ENCODE measurements at places on chromosomes 16 and 17. TPM values are rescaled to one million over a fixed set of nuclear protein-coding genes. Genes with fewer than 3 reads are reported as not detected.

The NXN gene
- 52.5 TPM for total RNA-seq

GRCh38 chr16:24918641-24919040, 72.9 kb downstream of the SLC5A11 start:
- peaks cover 50% of the 10 kb centered on the region for H3K36me3 ChIP-seq
- DNase-seq, result no peak
- H3K4me1 ChIP-seq, result no peaks in the 10 kb centered on the region
- no peak overlapping the region for H3K4me3 ChIP-seq
- H3K27me3 ChIP-seq, result no peaks in the 10 kb centered on the region

DNA sequence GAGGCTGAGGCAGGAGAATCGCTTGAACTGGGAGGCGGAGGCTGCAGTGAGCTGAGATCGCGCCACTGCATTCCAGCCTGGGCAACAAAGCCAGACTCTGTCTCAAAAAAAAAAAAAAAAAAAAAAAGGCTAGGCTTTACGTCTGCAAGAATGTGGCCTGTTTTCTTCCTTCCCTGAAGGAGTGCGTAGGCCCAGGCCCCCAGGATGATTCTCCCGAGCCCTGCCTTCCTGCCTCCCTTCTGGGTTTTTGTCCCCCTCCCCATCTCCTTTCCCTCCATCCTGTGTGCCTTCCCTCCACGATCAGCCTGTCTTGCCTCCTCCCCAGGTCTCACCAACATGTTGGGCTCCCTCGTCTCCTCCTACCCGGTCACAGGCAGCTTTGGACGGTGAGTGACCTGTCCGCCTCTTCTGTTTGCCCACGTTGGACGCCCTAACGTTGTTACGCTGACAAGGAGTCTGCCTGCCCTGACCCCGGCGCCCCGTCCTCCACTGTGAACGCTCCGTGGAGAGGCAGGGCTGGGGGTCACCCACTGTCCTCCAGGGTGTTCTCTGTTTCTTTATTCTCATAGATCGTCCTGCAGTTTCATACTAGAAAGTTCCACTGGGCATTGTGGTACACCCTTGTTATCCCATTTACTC, 15.7 kb upstream of the RNF213 start:
- no peaks in the 10 kb centered on the region for H3K4me1 ChIP-seq
- no peak overlapping the region for H3K4me3 ChIP-seq
- H3K27me3 ChIP-seq, result no peaks in the 10 kb centered on the region
- H3K36me3 ChIP-seq, result peaks cover 53% of the 10 kb centered on the region

DNA sequence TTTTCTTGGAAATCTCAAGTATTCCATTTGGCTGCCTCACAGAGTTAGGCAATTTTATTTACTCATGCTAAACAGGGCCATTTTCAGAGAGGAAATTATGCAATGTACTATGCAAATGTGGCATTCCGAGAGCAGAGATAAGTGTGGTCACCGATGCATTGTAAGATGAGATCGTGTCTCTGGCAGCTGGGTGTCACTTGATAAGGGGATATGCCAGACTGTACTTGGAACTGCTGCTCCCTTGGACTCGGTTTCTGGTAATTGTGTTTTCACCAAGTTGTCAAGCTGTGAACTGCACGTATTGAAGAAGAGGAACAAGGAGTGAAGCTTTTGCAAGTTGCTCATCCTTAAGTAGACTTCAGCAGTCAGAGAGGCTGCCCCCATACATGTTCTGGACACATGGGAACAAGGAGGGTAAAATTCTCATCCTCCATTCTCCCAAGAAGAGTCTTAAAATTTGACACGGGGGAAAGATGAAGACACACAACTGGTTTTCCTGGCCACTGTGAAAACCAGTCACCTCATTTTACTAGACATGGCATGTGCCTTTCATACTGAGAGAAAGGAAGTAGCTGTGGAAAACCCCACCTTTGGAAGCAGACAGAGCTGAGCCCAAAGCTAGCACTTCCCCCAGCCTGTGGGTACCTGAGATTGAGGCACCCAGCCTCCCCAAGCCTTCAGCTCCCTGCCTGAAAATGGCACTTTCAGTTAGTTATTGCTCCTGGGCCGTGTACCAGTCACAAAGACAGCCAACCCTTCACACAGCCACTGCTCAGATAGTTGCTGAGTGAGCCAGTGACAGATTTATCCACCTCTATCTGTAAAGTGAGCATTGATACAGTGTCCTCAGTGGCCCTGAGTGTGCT, 150.7 kb downstream of the SOCS1 start:
- no peaks in the 10 kb centered on the region for H3K36me3 ChIP-seq
- H3K4me1 ChIP-seq, result peaks cover 65% of the 10 kb centered on the region
- DNase-seq, result peak; percentile 98
- H3K27me3 ChIP-seq, result no peaks in the 10 kb centered on the region

DNA sequence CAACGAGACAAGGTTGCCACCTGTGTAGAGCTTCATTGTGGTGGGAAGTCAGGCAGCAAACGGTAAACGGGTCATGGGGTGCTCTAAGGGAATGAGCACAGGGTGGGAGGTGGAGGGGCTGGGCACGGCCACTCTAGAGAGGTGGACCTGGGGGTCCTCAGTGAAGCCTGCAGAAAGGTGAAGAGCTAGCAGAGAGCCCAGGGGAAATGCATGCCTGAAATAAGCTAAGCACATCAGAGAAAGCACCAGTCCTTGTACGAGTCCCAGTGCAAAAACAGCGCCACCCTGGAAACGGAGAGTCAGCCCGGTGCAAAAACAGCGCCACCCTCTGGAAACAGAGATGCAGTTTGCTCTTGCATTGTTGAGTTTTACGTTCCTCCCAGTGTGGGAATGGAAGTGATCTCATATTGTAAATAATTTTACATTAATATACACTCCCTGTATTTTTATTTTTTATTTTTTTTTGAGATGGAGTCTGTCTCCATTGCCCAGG, 65.0 kb downstream of the TBC1D16 start:
- peaks cover 6% of the 10 kb centered on the region for H3K36me3 ChIP-seq
- no peaks in the 10 kb centered on the region for H3K27me3 ChIP-seq

DNA sequence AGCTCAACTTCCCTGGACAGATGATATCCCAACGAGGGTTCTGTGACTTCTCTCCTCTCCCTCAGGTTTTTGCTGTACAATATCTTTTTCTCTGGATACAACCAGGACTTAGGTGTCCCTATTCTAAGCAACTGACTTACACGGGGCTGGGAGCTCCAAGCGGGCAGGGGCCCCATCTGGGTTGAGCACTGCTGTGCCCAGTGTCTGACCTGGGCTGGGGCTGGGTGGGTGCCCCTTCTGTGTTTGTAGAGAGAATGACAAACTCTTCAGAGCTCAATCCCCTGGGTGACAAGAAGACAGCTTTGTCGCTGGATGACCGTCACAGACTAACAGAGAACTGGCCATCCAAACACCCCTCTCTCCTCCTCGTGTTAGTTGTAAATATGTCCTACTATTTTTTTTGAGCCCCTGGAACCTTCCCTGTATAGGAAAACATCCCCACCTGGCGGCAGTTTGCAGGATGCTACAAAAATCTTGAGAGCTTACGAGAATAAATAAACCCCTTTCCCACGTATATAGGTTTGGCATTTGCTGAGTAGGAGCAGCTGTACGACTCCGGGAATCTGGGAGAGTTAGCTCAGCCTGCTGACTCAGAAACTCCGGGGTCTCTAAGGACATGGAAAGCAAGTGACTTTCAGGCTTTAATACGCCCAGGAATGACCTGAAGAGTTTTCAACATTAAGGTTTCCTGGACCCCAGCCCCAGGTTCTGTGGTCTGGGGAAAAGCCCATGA, 23.7 kb upstream of the RCVRN start:
- H3K27ac ChIP-seq, result peak overlapping the region; percentile 60
- no peaks in the 10 kb centered on the region for H3K27me3 ChIP-seq
- peaks cover 3% of the 10 kb centered on the region for H3K36me3 ChIP-seq
- no peak overlapping the region for H3K4me3 ChIP-seq

DNA sequence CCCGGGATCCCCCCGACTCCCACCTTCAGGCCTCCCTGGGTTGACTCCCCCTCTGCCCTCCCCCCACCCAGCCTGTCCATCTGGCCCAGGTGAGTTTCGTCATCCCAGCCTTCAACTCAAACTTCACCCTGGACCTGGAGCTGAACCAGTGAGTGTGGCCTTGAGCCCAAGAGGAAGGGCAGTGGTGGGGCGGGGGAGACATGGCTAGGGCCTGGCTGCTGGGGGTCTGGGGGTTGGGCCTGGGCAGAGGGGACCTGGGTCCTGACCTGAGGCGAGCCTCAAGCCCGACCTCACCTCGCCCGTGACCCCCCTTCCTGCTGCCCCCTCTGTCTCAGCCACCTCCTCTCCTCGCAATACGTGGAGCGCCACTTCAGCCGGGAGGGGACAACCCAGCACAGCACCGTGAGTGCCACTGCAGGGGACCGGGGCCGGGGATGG, 10.9 kb downstream of the ADAM11 start:
- peaks cover 20% of the 10 kb centered on the region for H3K27me3 ChIP-seq
- H3K4me1 ChIP-seq, result no peaks in the 10 kb centered on the region
- no peak for DNase-seq
- H3K4me3 ChIP-seq, result no peak overlapping the region

DNA sequence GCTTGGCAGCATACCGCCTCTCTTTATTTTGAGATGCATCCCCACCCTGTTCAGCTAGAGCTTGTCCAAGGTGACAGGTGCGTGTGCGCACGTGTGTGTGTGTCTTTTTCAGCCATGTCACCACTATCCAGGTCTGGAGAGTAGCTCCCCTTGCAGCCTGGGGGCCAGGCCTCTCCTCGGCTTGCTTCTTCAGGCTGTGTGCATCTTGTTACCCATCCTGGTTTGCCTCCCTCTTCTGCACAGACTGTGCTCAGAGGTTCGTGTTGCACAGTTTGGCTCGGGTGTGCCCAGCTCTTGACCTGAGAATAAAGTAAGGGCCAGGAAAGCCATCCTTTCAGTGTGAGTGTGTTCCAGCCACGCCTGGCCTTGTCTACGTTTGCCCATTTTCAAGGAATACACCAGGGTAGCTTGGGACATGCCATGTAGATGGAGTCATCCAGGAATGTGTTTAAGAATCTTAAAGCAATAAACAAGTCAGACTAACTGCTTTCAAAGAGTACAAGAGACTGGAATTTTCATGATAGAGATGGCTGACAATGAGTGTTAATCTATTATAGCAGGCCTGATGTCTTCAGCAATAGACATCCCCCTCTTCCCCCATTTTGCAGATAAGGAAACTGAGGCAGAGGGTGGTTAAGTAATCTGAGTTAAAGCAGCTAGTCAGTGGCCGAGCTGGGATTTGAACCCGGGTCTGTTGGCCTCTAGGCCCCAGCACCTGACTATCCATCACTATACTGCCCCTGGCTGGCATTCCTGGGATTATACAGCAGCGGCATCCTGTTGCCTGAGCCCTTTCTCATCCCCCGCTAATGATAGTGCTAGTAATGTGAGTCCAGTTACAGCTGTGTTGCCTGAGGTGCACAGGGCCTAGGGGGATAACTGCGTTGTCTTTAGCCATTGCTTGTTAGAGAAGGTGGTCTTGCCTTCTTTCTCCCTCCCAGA, 77.9 kb downstream of the KSR1 start:
- DNase-seq, result peak; percentile 98
- H3K4me1 ChIP-seq, result peaks cover 68% of the 10 kb centered on the region
- H3K27ac ChIP-seq, result peak overlapping the region; percentile 94
- H3K4me3 ChIP-seq, result no peak overlapping the region

Data from IMR-90 (cell line).